ENCODE measurements at places on chromosomes 1 and 21.

DNA sequence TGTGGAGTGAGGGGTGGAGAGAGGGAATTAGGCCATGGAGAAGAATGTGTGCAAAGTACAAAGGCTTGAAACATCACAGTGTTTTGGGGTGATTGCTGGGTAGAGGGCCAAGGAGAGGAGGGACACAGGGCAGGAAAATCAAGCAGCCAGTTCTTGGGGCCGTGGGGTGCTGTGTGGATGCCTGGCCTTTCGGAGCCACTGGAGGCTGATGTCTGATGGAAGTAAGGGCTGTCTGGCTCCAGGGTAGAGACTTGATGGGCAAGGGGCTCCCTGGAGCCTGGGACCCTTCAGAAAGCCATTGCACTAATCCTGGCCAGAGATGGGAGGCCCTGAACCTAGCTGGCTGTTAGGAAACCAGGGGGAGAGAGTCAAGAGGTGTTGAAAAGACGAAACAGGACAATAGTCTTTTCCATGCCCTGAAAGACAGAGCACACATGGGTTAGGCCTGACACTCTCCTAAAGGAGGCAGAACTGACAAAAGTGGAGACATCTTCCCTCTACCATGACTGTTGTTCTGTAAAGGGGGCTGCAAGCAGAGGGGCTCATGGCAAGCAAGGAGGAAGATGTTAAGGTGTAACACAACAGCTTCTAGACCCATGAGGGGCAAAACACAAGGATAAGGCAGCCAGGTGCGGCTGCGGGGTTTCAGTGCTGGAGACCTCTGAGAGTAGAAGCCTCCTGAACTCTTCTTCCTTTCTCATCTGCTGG lies 21.0 kb downstream of the ATF3 start:
- DNase-seq: no peak

DNA sequence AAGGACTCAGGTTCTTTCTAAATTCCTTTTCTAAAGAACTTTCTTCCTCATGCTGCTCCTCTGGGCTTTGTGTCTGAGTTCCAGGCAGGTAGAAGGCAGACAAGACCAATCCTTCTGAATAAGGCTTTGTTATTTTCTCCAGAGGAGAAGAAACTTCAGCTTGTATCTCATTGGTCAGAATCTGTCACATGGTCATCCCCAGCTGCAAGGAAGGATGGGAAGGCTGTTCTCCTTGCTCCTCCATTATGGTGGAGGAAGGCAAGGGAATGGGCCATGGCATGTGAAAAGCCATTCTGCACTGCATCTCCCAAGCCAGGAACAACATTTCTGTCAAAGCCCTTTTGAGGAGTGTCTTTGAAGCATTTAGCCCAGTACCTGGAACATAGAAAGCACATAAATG lies 50.6 kb upstream of the NTPCR start:
- no peak for DNase-seq

DNA sequence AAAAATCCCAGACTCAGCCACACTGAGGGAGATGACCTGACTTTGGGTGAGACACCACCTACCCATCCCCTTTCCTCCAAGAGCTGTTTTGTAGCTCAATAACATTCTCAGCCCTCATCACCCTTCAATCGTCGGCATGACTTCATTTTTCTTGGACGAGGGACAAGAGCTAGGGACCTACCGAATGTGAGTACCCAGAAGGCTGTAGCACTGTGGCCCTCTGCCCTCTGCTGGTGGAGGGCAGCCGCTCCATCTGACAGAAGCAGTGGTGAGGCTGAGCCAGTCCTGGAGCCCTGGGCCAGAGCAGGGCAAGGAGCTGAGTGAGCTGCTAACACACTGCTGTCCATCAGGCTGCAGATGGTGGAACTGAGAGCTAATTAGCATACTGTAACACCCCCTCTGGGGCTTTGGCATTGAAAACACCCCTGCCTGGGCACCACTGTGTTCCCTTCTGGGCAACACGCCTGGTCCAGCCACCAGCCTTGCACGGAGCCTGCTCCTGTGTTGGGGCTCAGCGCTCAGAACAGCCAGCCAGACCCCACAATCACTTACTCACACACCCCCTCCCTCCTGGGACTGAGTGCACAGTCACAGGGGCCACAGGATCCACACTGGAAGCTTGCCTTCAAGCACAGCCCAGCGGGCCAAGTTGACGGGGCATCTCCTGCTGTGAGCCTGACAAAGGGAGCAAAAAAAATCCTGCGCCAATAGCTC lies 18.3 kb upstream of the ALPL start:
- DNase-seq: no peak

DNA sequence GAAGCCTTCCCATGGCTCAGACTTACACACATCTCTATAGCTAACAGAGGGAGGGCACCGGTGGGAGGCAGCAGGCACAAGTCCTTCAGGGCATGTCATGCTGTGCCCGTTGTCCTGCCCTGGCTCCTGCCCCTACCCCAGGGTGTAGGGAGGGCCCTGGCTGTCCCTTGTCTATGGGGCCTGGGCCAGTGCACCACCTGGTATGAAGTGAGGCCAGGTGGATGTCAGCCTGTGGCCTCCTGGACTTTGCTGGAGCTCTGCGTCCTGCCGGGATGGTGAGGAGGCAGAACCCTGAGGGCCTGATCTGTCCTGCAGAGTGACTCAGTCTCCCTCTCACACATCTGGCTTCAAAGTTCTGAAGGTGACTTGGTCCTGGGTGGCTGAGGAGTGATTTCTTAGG lies 47.3 kb upstream of the GPR37L1 start:
- DNase-seq: no peak

- no peak for DNase-seq
Measured at GRCh38 chr1:207102659-207103058, 1.4 kb upstream of the C4BPA start.

- no peak for DNase-seq
Measured at GRCh38 chr21:33848249-33848953, 67.2 kb downstream of the ATP5PO start.

DNA sequence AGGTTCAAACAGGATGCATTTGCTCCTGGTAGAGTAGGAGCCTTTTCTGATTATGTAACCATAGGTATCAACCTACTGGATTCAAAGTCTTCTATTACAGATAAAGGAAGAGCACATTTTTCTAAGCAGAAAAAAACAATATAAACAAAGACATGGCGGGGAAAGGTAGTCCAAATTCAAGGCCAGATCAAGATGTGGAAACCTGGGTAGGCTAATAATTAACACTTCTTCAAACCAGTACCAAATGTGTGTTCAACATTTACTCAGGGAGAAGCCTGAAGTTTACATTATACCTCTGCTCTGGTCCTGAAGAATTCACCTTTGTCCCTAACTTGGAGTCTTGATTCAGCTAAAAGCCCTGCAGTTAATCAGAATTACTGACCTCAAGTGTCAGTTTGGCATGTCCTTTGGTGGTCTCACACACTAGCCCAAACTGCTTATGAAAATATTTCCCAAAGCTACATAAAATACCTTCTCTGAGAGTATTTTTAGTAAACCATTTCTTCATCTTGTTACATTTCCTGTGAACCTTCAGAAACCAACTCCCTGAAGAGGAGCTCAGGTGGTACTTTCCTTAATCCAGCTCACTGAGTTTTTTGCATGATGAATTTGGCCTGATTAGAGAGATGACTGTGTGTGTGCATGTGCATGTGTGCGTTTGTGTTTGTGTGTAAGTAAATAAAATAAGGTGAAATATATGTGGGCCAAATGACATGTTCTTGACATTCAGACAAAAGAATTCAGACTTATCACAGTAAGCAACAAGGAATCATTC lies 70.2 kb downstream of the TOR3A start:
- DNase-seq: no peak

GRCh38 chr1:111769517-111770146 lies 13.9 kb downstream of the DDX20 start:
- no peak for DNase-seq

DNA sequence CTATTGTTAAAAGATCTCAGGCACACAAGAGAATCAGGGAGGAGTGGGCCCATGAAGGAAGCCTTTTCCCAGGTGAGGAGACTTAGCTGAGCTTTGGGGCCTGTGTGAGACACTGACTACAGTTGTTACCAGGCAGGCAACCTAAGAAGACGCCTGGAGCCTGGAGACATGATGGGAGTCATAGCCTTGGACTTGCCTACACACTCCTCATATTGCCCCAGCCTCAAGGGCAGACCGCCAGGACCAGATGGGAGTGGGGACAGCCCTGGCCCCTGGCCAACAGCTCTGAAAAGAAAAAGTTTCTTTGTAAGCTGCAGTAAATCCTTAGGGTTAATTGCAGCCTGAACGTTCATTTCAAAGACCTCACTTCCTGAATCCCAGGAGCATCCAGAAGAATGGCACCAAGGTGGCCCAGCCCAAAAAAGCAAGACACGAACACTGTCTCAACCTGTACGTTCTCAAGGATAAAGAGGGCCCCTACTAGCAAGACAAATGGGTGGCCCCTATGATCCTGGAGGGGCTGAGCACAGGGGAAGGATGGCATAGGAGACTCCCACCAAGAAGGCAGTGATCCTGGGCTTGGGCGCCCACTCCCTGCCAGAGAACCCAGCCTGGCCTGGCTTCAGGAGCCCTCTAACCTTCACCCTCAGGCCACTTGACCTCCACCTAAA lies 33.2 kb upstream of the BTG2 start:
- no peak for DNase-seq

GRCh38 chr1:233359431-233359830 lies 31.9 kb downstream of the MAP3K21 start:
- DNase-seq: no peak

GRCh38 chr1:81949421-81949820 lies 148.7 kb downstream of the ADGRL2 start:
- no peak for DNase-seq

DNA sequence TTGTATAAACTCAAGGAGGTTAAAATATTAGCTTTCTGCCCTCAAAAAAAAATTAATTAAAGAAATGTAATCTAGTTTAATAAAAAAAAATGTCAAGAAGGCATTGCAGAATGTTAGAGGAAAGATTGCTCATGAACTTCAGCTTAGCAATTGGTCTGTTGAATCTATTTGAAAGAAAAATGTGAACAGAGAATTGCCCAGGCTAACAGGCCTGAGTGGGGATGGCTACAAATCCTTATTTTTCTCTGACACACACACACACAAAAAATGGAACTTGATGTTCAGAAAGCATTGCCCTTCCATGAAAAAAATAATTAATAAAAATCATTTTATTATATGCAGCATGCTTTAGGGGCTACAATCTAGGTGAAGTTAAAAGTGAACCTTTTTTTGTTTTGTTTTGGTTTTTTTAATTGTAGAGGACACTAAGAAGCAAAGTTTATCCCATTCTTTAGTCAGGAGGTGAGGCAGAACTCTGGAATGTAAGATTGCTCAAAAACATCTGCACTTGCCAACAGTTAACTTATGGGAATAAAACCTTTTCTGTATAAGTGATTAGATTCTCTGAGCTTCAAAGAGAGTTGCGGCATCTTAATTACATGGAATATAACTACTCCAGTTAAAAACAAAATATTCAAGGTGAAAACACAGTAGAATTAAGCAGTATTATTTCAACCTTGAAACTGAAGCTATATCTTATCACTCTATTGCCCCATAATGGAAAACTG lies 658.5 kb upstream of the ADGRL2 start:
- no peak for DNase-seq

GRCh38 chr1:243287123-243287460 lies 31.3 kb downstream of the SDCCAG8 start:
- no peak for DNase-seq

GRCh38 chr1:178086766-178087165 lies 7.1 kb upstream of the RASAL2 start:
- DNase-seq: no peak

DNA sequence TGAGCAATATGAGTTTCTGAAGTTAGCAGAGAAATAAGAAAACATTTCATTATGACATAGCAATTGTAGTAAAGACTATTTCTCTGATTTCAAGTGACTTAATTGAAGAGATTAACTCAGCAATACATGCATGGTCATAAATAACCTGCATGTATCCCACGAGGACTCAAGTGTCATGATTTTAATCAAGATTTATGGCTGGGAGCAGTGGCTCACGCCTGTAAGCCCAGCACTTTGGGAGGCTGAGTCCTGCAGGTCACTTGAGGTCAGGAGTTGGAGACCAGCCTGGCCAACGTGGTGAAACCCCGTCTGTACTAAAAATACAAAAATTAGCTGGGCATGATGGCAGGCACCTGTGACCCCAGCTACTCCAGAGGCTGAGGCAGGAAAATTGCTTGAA lies 311.9 kb upstream of the PLD5 start:
- DNase-seq: no peak

DNA sequence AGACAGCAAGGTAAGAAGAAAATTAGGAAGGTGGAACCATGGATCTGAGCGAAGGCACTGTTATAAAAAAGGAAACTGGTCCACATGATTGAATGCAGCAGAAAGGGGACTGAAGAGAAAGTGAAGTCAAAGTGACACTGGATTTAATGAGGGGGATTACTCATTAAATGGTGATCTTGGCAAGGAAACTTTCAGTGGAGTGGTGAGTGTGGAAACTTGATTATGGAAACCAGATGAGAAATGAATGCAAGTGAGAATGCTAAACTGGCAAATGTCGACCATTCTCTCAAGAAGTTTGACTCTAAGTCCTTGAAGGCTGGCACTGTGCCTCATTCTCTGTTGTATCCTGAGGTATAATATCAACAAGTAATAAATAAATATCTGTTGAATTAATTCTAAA lies 23.3 kb downstream of the COLGALT2 start:
- no peak for DNase-seq

DNA sequence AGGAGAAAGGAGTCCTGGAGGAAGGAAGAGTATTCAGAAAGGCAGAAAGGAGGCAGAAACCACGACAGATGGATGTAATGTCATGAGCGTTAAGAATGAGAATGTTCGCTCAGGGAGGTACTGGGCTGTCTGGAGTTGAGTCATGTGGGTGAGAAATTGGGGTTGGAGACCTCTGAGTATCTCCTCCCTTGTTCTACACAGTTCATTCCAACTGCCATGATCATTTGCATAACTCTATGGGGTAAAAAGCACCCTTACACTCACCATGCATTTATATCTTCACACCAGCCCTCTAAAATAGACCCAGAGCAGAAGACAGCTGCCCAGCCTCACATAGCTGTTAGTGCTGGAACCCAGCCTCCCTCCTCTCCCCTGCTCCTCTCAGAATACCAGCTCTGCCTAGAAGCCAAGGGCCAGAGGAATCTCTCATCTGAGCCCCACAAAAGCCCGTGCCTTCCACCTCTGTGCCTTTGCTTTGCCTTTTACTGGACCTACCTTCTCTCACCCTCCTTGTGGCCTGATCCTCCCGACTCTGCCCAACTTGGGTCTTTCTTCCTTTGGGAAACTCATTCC lies 85.2 kb downstream of the BEND5 start:
- no peak for DNase-seq

GRCh38 chr1:22639286-22639685 lies 2.9 kb downstream of the C1QA start:
- DNase-seq: no peak

- no peak for DNase-seq
Measured at GRCh38 chr1:84721152-84721551, 30.9 kb upstream of the SSX2IP start.

DNA sequence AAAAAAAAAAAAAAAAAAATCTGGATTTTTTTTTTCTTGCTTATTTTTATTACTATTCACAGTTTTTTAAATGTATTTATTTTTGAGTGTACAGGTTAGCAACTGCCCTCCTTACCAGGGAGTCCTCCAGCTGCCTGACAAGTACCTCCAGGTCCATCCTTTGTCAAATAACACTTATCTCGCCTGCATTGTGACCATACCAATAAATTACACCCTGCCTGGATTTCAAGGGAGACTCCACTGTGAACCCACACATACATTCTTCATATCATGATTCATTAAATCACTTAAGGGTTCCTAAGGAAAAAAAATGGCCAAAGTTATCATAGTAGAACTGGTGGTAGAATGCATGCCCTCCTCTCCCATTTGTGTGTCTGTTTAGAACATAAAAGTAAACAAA lies 38.4 kb downstream of the EEIG2 start:
- no peak for DNase-seq

GRCh38 chr1:168917796-168918195 lies 188.7 kb upstream of the ATP1B1 start:
- no peak for DNase-seq

All from neural crest cell (in vitro differentiated cells).